ENCODE measurements at places on chromosomes 13 and 19.
A peak's percentile ranks its signal among the peaks of the same experiment; 100 is the strongest.

DNA sequence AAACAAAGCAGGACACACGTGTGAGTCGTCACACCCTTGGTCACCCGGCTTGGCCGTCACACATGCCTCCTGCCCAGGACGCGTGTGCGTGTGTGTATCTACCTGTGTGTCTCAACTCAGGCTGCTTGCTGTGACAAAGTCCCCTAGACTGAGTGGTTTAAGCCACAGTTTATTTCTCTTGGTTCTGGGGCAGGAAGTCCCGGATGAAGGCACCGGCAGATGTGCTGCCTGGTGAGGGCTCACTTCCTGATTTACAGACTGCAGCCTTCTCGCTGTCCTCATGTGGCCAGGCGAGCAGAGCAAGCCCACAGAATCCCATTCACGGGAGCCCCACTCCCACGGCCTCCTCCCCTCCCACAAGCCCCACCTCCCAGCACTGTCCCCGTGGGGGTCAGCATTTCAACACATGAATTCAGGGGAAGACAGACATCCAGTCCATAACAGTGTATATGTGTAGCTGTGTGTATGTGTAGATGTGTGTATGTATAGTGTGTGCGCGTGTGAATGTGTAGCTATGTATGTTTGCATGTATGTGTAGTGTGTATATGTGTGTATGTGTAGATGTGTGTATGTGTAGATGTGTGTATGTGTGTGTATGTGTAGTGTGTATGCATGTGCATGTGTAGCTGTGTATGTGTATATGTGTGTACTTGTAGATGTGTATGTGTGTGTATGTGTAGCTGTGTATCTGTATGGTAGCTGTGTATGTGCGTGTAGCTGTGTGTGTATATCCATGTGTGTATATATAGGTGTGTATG, 51.5 kb downstream of the MCF2L start:
- no peak for DNase-seq

DNA sequence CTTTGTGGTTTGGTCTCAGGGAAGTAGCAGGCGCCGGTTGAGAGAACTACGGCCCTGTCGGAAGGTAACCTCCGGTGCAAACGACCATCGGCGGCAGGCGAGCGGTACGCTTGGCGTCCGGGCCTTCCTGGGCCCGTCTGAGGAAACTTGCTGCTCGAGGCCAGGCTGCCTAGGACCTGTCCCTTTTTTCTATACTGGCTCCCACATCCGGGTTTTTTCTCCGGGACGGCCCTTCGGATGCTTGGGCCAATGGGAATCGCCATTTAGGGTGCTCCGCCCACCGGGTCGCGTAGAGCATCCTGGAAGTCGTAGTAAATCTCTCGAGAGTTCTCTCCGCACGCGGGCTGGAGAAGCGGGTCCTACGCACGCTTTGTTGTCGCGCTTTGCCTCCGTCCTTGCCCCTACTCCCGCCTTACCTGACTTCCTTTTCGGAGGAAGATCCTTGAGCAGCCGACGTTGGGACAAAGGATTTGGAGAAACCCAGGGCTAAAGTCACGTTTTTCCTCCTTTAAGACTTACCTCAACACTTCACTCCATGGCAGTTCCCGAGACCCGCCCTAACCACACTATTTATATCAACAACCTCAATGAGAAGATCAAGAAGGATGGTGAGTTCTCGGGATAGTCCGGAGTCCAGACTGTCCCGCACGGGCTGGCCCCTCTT, at the start of gene SNRPA:
Gene SNRPA (plus strand): TSS at position 330 of the 664 bp plus-strand sequence. CDS start 206 bp downstream, at position 536.
- peak; percentile 99 for DNase-seq

DNA sequence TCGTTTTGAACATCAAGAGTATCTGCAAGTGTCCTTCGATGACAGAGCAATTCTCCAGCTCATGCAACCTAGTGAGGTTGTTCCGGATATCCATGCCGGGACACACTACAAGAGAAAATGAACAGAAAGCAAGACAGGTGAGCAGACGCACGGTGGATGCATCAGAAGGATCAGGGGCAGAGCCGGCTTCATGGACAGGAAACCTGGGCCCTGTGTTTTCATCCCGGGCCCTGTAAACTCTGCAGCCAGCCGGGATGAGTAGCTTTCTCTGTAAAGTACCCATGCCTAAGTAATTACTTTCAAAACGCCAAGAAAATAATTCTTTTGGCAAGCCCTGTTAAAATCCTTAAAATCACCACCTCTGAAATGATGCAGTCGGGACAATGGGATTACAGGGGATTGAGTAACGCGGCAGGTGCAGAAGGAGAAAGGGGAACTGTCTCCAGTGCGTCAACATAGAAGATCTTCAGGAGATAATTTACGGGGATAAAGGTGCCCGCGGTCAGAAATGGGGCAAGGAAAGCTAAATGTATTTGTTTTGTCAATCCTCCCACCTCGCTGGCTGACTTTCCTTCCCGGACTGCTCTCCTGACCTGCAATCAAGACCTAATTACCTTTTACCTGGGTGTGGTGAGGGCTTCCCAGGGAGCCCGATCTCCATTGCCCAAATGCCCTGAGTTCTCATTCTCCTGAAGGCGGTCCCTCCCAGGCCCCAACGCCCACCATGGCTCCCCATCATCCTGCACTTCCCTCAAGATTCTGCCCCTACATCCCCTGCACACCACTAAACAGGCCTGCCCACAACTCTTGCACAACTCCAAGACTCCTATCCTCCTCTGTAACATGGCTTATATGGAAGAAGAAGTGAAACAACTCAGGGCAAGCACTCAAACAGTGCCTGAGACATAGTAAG, 26.2 kb downstream of the INSR start:
- DNase-seq, result no peak

DNA sequence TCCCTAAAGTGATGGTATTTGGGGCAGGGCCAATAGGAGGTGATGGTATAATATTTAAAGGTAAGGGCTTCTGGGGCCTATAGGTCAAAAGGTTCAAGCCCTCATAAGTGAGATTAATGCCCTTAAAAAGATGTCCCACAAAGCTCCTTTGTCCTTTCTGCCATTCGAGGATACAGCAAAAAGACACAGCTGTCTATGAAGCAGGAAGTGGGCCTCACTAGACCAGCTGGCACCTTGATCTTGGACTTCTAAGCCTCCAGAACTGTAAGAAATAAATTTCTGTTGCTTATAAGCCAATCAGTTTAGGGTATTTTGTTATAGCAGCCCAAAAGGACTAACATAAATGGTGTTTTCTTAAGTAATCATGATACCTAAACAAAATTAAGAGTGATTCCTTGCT, 27.2 kb upstream of the POU4F1 start:
- no peak for DNase-seq

- no peak for DNase-seq
These were observed 59.1 kb upstream of the TEX29 start for GRCh38 chr13:111261326-111261725.

DNA sequence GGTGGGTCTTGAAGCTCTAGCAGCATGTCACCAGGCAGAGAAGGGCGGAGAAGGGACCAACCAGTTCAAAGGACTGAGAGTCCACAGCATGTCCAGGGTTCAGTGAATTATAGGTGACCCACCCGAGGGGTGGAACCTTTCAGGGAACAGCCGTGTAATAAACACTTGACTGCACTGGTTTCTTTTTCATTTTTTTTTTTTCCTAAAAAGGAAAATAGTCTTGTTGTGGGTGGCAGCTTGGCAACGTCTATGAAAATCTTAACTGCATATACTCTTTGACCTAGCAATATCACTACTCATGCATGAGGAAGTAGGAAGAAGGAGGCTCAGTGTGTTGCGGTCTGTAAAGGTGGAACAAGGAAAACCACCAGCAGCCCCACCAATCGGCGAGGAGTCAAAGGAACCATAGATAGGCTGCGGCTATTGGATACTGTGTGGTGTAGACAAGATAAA, 13.0 kb upstream of the MYH14 start:
- no peak for DNase-seq

DNA sequence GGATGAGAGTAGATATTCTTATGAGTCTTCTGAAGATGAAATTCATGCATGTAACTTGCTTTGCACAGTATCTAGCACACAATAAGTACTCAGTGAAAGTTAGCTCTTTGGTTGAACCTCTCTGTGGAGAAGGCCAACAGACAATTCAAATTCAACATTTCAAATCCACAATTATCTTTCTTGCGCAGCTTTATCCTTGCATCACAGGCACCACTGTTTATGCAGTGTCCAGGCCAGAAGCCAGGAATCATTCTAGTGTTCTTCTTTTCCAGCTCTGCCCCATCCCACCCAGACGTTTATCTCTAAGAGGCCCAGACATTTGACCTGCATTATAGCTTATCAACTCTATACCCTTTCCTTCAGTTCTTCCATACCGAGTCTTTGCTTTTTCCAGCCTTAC, 254.7 kb upstream of the OBI1 start:
- DNase-seq, result no peak

GRCh38 chr13:97431171-97431764, 2.7 kb upstream of the RAP2A start:
- no peak for DNase-seq

DNA sequence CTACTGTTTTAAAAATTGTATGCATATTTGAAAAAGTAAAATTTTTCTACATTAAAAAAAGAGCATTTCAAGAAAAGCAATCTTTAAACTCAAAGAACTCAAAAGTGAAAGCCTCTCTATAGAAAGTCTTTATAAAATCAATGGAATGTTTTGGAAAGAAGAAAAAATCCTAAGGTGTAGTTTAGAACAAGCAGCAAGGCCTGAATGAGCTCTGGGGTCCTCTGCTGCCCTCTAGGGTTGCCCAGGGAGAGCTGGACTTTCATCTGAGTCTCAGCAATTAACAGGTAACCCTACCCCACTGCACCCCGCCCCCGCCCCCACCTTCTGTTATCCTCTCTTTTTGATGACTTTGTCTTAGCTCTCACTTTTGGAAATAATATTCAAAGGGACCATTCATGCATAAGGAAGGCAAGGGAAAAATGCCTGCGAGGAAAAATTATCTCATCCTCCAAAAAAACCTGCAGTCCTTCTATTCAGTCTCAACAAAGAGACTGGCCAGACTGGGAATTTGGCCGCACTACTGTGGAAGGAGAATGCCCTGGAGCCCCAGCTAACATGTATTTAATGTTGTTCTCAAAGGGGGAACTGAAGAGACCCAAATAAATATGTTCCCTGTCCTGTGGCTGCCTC, 24.1 kb downstream of the SLC25A30 start:
- DNase-seq, result peak; percentile 51

DNA sequence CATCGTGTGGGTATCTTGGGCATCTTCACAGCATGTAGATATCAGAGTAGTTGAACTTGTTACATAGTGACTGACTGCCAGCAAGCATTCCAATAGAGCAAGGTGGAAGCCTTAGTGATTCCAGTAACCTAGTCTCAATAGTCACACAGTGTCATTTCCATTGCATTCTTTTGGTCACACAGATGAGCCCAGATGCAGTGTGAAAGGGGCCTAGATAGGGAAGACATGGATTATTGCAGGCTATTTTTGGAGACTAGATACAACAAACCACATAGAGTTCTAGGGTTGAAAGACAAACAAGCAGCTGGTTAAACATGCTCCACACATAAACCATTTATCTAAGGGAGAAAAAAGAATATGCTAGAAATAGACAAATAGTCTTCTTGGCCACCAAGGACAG, 553.5 kb downstream of the DCT start:
- no peak for DNase-seq

GRCh38 chr13:110616103-110617101, 1.1 kb downstream of the NAXD start:
- no peak for DNase-seq

DNA sequence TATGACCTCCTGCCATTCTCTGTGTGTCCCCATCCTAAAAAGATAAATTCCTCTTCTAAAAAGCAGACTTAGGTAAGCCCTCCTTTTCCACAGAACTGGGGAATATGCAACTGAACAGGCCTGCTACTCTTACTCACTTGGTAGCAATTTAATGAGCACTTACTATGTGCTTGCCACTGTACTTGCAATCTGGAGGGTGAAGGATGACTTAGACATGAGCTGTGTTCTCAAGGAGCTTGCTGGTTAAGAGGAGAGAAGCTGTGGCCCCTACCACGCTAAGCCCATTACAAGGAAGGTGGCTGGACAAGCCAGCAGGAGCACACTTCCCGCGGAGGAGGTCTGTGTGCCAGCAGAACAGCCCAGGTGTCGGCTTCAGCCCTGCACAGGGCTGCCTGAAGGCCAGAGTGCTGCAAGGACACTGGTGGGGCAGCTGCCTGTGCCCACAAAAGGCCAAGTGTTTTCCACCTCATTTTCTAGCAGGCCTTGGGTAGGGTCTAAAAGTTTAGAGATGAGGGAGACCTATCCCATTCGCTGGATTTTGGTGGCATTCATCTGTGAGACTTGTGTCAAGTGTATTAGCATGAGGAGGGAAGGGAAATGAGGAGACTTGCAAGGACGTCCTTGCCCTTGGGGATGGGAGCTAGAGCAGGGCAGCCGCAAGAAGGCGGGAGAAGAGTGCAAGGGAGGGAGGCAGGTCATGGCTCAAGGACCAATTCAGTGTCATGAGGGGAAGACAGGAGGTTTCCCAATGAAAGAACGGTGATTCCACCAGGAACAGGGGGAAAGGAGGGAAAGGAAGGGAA, 52.0 kb downstream of the COL4A1 start:
- DNase-seq, result no peak

DNA sequence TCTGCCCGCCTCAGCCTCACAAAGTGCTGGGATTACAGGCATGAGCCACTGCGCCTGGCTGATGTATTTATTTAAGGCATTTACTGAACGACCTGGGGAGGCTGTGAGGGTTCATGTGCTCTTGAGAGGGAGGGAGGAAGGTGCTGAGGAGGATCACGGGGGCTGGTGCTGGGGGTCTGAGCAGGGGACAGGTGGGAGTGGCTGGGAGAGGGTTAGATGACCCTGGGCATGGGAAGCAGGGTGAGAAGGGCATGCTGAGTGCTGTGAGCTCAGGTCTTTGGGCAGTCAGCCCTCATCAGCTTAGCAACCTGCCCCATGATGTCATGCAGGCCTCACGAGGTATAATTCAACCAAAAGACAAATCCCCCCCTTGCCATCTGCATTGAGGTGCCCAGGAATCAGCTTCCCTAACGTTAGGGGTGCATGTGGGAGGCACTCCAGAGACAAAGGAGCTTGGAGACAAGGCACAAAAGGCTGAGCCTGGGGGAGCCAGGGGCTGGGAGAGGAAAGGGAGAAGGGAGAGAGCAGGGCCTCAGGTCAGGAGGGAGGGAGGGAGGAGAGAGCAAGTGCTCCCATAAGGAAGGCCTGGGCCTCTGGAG, 36.4 kb downstream of the SUGP2 start:
- no peak for DNase-seq

DNA sequence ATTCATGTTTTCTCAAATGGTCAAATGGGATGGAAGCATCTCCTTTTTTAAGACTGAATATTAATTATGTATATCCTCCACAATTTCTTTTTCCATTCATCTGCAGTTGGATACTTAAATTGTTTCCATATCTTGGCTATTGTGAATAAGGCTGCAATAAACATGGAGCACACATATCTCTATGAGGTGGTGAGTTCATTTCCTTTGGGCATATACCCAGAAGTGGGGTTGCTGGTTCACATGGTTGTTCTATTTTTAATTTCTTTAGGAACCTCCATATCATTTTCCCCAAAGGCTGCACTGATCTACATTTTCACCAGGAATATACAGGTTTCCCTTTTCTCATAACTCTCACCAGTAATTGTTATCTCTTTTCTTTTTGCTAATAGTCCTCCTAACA, 566.3 kb downstream of the KCTD12 start:
- no peak for DNase-seq

- no peak for DNase-seq
These were observed 1.0 kb downstream of the SPPL2B start for GRCh38 chr19:2329501-2329916.
